ENCODE measurements at places on chromosomes 16 and 17. TPM values are rescaled to one million over a fixed set of nuclear protein-coding genes. Genes with fewer than 3 reads are reported as not detected.

Gene VTN
- total RNA-seq = 0.11 TPM

Gene KRTAP1-1
- not detected for total RNA-seq

Gene LRRC37A
- total RNA-seq = 1.7 TPM

Gene TLCD3B
- total RNA-seq = 3.6 TPM

GRCh38 chr16:15491411-15491810 lies 57.0 kb downstream of the BMERB1 start:
- no peaks in the 10 kb centered on the region for H3K36me3 ChIP-seq
- no peaks in the 10 kb centered on the region for H3K27me3 ChIP-seq
- H3K27ac ChIP-seq = peak overlapping the region; percentile 32

GRCh38 chr16:57145046-57146021 lies 40.5 kb downstream of the PSME3IP1 start:
- DNase-seq = no peak
- H3K36me3 ChIP-seq = peaks cover 5% of the 10 kb centered on the region
- no peak overlapping the region for H3K4me3 ChIP-seq
- no peaks in the 10 kb centered on the region for H3K27me3 ChIP-seq
- no peak overlapping the region for H3K27ac ChIP-seq

DNA sequence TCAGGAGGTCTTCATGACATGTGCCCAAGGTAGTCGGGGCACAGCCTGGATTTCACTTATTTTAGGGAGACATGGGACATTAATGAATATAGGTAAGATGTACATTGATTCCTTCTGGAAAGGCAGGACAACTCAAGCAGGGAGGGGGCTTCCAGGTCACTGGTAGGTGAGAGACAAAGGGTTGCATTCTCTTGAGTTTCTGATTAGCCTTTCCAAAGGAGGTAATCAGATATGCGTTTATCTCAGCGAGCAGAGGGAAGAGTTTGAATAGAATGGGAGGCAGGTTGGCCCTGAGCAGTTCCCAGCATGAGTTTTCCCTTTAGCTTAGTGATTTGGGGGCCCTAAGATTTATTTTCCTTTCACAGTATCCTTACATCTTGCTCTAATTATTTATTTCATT lies 443.8 kb upstream of the EEF2KMT start:
- H3K27me3 ChIP-seq = peaks cover 3% of the 10 kb centered on the region
- H3K4me3 ChIP-seq = no peak overlapping the region
- DNase-seq = no peak
- H3K27ac ChIP-seq = no peak overlapping the region
- no peaks in the 10 kb centered on the region for H3K4me1 ChIP-seq

- DNase-seq = no peak
- no peak overlapping the region for H3K4me3 ChIP-seq
- H3K27me3 ChIP-seq = no peaks in the 10 kb centered on the region
- H3K4me1 ChIP-seq = peaks cover 24% of the 10 kb centered on the region
- peaks cover 38% of the 10 kb centered on the region for H3K36me3 ChIP-seq
These were observed 6.2 kb upstream of the TBKBP1 start for GRCh38 chr17:47687748-47688147.

GRCh38 chr17:74161503-74161875 lies 42.0 kb upstream of the RPL38 start:
- peaks cover 4% of the 10 kb centered on the region for H3K27me3 ChIP-seq
- peaks cover 4% of the 10 kb centered on the region for H3K4me1 ChIP-seq
- DNase-seq = no peak
- no peak overlapping the region for H3K27ac ChIP-seq

DNA sequence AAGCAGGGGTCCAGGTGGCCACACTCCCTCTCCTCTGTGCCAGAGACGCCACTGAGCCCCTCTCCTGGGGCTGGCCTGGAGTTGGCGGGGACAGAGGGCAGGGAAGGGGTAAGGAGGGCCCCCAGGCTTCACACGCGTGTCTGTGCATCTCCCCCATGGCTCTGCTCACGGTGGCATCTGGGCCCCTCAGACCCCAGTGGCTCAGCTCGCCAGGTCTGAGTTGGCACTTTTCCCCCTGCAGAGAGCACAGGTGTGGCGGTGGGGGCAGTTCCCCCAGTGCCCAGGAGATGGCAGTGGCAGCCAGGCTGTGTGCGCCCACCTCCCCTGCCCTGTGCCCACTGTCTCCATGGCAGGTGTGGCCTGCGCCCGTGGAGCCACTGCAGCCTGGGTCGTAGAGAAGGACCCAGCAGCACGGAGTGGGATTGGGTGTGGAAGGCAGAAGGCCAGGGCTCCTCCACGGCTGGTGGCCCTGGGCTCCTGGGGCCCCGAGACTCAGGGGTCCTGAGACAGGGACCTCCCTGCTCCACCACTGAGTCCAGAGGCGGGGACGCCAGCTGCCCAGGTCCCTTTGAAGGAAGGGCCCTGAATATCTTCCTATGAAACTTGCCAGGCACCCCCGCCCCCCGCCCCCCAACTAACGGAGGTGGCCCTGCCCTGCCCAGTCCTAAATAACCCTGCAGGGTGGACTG lies 4.3 kb upstream of the APRT start:
- H3K27me3 ChIP-seq = no peaks in the 10 kb centered on the region
- no peak overlapping the region for H3K27ac ChIP-seq
- DNase-seq = peak; percentile 72
- H3K4me3 ChIP-seq = no peak overlapping the region

- H3K36me3 ChIP-seq = peaks cover 41% of the 10 kb centered on the region
- no peak for DNase-seq
- peak overlapping the region; percentile 65 for H3K4me3 ChIP-seq
- H3K27ac ChIP-seq = peak overlapping the region; percentile 88
These were observed 198.0 kb downstream of the RPTOR start for GRCh38 chr17:80742581-80743180.

DNA sequence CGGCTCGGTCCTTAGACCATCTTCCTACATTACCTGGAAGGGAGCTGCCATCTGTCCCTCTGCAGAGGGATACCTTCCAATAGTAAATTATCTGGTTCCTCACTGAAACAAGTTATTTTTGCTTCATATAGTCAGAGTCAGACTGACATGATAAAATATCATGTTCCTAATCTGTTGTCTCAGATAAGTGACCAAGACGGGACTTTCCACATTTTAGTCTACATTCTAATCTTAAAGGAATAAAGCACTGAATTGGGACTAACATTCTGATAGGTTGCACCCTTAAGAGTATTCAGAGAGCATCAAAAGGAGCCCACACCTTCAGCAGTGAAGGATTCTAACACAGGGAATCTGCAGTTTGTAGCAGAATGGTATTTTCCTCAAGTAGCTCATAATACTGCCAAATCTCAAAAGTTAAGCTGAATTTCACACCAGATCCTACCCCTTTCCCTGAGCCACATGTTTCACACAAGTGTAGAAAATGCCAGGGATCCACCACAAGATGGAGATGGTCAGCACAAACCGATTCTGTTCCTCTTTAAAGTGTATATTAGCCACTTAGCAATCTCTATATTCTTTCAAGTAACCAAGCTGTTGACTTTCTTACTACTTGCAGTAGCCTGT lies 13.4 kb downstream of the GINS2 start:
- H3K27ac ChIP-seq = peak overlapping the region; percentile 23
- H3K4me1 ChIP-seq = peaks cover 6% of the 10 kb centered on the region
- peaks cover 39% of the 10 kb centered on the region for H3K36me3 ChIP-seq
- no peaks in the 10 kb centered on the region for H3K27me3 ChIP-seq
- no peak overlapping the region for H3K4me3 ChIP-seq
- DNase-seq = no peak

- H3K4me1 ChIP-seq = peaks cover 3% of the 10 kb centered on the region
- H3K4me3 ChIP-seq = no peak overlapping the region
- peaks cover 2% of the 10 kb centered on the region for H3K27me3 ChIP-seq
- DNase-seq = no peak
These were observed 14.2 kb upstream of the MSI2 start for GRCh38 chr17:57242148-57242547.

DNA sequence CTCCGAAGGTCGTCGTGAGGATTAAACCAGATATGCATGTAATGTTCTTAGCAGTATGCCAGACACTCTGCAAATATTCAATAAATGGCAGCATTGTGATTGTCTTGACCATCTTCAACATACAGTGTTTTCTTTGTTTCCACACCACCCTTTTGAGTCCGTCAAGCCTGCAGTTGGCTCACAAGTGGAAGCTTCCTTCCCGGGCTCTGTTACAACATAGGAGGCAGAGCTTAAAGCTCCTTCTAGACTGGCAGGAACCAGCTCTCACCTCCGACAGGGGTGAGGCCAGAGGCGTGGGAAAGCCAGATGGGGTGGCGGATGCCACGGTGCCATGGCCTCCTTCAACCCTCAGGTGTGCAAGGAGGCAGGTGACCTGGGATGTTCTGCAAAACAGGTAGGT lies 138.3 kb downstream of the FOXL1 start:
- no peaks in the 10 kb centered on the region for H3K36me3 ChIP-seq
- no peak overlapping the region for H3K4me3 ChIP-seq
- no peak for DNase-seq

DNA sequence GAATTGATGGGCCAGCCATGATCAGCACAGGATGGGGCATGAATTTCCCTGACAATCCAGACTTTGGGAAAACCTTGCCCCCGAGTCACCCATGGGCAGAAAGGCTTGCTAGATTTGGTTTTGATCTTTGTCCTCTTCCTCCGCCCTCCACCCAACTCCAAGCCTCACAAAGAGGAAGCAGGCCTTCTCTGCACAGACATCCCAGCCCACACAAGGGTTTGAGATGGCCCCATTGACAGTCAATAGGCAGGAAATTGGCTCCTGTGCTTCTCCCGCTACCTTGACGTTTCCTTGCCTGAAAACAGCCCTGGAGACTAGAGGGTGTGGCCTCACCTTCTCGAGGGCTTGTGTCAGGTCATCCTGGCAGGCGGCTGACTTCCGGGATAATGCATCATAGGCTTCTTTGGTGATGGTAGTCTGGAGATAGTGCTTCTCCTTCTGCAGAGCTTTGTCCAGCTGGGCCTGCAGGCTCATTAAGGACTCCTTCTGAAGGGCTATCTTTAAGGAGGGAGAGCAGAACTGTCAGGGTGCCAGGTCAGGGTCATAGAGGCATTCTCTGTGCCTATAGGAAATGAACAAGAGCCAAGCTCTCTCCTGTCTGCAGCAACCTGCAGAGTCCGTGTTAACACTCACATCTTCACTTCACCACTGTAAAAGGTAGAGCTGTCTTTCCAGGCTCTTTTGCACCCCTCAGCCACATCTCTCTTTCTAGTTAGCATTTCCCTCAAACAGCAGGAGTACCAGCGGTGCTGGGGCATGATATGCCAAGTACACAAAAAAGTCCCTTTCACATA lies 32.2 kb downstream of the DHX38 start:
- no peaks in the 10 kb centered on the region for H3K36me3 ChIP-seq
- no peaks in the 10 kb centered on the region for H3K27me3 ChIP-seq
- no peak overlapping the region for H3K27ac ChIP-seq

DNA sequence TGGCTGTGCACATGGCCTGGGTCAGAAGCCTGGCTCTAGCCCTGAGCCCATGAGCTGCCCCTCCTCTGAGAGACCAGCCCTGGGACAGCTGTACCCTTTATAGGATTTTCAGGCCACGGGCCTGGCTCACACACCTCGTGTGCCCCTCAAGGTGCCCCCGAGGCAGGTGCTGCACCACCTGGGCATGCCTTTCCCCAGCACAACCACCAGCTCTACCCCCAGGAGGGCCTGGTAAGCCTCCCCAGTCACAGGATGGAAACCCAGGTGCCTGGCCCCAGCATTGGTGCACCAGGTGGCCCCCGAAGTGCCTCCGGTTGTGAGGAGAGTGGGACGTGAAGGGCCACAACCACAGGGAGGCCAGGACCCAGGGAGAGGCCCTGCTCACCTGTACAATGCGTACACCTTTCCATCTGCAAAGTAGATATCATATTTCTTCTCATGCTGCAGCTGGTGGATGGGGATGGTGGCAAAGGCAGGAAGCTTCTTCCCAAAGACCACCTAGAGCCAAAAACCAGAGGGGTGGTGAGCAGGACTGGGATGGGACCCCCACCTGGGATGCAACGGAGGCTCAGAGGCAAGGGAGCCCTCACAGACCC lies 6.3 kb downstream of the ZNF598 start:
- DNase-seq = no peak
- H3K4me3 ChIP-seq = no peak overlapping the region
- H3K27ac ChIP-seq = no peak overlapping the region
- H3K36me3 ChIP-seq = peaks cover 37% of the 10 kb centered on the region
- H3K4me1 ChIP-seq = peaks cover 32% of the 10 kb centered on the region
- no peaks in the 10 kb centered on the region for H3K27me3 ChIP-seq

- H3K27me3 ChIP-seq = no peaks in the 10 kb centered on the region
- H3K36me3 ChIP-seq = peaks cover 52% of the 10 kb centered on the region
- peak overlapping the region; percentile 93 for H3K4me3 ChIP-seq
- H3K27ac ChIP-seq = peak overlapping the region; percentile 87
- peaks cover 45% of the 10 kb centered on the region for H3K4me1 ChIP-seq
These were observed 2.3 kb downstream of the E2F4 start for GRCh38 chr16:67194260-67194659.

GRCh38 chr16:27319257-27319965 lies 5.6 kb downstream of the IL4R start:
- no peak for DNase-seq
- H3K4me3 ChIP-seq = peak overlapping the region; percentile 89
- H3K27me3 ChIP-seq = no peaks in the 10 kb centered on the region
- peaks cover 67% of the 10 kb centered on the region for H3K4me1 ChIP-seq
- H3K27ac ChIP-seq = peak overlapping the region; percentile 98
- H3K36me3 ChIP-seq = peaks cover 96% of the 10 kb centered on the region

GRCh38 chr16:51161440-51162195 lies 10.5 kb upstream of the SALL1 start:
- no peak overlapping the region for H3K27ac ChIP-seq
- no peaks in the 10 kb centered on the region for H3K36me3 ChIP-seq
- no peaks in the 10 kb centered on the region for H3K4me1 ChIP-seq
- H3K4me3 ChIP-seq = no peak overlapping the region
- DNase-seq = no peak

DNA sequence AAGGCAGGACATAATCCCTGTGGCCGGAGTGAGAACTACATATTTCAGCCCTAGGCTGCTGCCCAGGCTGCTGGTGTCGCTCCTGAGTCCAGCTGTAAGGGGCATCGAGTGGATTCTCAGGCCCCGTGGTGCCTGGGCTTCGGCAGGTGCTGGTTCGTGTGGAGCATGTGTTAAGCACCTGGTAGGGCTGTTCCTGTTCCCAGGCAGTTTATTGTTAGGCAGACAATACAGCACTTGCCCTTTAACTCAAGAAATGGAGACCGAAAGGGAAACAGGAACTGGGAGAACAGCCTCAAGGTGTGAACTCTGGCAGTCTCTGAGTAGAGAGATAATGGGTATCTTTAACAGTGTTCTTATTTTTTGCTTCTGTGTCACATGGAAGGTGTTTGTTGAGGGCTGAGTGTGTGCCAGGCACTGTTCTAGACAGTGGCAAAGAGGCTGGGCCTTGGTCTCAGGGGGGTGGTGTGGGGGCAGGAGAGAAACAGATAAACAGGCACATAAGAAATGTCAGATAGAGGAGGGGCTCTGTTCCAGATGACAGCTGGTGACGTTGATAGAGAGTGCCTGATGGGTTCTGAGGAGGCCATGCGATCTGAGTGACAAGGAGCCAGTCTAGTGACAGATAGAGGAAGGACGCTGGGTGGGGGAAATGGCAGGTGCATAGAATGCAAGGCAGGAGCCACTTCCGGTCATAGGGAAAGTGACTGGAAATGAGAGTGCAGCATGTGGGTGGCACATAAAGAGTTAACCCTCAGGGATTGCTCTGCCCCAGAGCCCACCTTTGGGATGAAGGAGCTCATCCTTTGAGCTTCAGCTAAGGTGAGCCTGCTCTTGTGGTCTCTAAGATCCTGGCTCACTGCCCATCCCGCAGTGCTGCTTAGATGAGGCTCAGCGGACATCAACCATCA lies 33.8 kb downstream of the EPN2 start:
- H3K4me3 ChIP-seq = no peak overlapping the region
- peaks cover 3% of the 10 kb centered on the region for H3K27me3 ChIP-seq
- no peaks in the 10 kb centered on the region for H3K36me3 ChIP-seq
- DNase-seq = no peak

All from activated CD8-positive, alpha-beta T cell treated with anti-CD3 and anti-CD28 coated beads for 36 hours (primary cell).